ENCODE measurements at places on chromosomes 11 and 22.

- DNase-seq, result no peak
Measured at GRCh38 chr11:17519061-17519885, 24.9 kb downstream of the USH1C start.

DNA sequence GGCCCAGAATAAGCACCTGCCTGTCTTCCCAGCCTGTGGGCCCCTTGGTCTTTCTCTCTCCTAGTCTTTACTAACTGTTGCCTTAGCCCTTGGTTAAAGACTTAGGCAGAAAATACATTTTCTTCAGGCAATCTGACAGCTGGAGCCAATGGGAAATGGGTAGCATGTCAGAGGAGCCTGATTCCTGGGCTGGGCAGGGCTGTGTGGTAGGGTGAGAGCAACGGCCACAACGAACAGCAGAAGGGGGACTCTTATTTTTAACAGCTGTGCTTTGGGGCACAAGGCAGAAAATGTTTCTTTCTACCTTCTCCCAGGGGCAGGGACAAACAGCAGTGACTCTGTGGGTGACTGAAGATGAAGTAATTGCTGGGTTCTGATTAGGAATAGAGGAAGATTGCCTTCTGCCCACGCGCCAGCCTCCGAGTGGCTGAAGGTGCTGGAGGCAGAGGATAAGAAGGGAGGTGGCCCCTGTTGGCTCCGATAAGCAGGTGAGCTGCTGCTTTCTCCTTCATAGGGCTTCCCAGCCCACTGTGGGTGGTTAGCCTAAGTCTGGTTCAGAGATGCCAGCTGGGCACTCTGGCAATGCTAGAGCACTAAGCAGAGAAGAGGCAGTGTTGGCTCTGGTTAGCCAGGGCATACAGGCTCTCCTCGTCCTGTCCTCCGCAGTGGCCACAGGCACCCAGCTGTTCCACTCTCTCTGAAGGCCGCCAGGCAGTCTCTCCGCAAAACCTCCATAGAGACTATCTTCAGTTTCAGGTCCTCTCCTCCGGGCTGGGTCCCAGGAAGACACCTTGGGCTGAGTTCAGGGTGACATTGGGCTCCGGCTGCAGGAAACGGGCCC is 1.5 kb downstream of the YPEL4 start:
- DNase-seq, result no peak

- no peak for DNase-seq
Measured at GRCh38 chr11:114846416-114846791, 168.1 kb downstream of the NXPE2 start.

GRCh38 chr11:96339706-96340554 is 3.1 kb downstream of the MAML2 start:
- no peak for DNase-seq
